ENCODE measurements at places on chromosomes 5 and 9. TPM values are rescaled to one million over a fixed set of nuclear protein-coding genes. Genes with fewer than 3 reads are reported as not detected.

The PHF24 gene
- 0.12 TPM for total RNA-seq

The SIL1 gene
- total RNA-seq: 30.3 TPM

The PIP5KL1 gene
- 2.9 TPM for total RNA-seq

The FOXD4 gene
- total RNA-seq: not detected

The CD274 gene
- total RNA-seq: 28.3 TPM

The NR5A1 gene
- not detected for total RNA-seq

The N4BP3 gene
- 3.2 TPM for total RNA-seq

The RASEF gene
- total RNA-seq: not detected

The NINJ1 gene
- total RNA-seq: 77.9 TPM

The EPB41L4B gene
- total RNA-seq: 0.17 TPM

The MLANA gene
- total RNA-seq: not detected

The PPP1R26 gene
- total RNA-seq: 4.9 TPM

The INIP gene
- 35.1 TPM for total RNA-seq

The OLFM1 gene
- not detected for total RNA-seq

The PAEP gene
- not detected for total RNA-seq

The ARSK gene
- 4.5 TPM for total RNA-seq

The REXO4 gene
- total RNA-seq: 26.3 TPM

The ANKRD33B gene
- 9.9 TPM for total RNA-seq

The TMEM252 gene
- total RNA-seq: not detected

The KCNV2 gene
- total RNA-seq: not detected

The WNK2 gene
- total RNA-seq: 1.6 TPM

The FOXD4L5 gene
- total RNA-seq: 0.07 TPM

The SV2C gene
- total RNA-seq: 0.02 TPM

The LRRC26 gene
- total RNA-seq: not detected

The GRIA1 gene
- total RNA-seq: not detected

The STKLD1 gene
- total RNA-seq: 0.69 TPM

The PRELID2 gene
- total RNA-seq: 3.8 TPM

The TTC16 gene
- 0.61 TPM for total RNA-seq

The NDOR1 gene
- 31.3 TPM for total RNA-seq

The IFNA21 gene
- total RNA-seq: not detected

The SPATA31E1 gene
- not detected for total RNA-seq

The SOHLH1 gene
- total RNA-seq: not detected

The ASB6 gene
- total RNA-seq: 14.1 TPM

The DBH gene
- not detected for total RNA-seq

The THBS4 gene
- total RNA-seq: 1.8 TPM

The FBP1 gene
- total RNA-seq: 0.62 TPM

All from activated CD4-positive, alpha-beta memory T cell treated with anti-CD3 and anti-CD28 coated beads for 36 hours (primary cell).